Activated CD4-positive, alpha-beta T cell treated with anti-CD3 and anti-CD28 coated beads, Interleukin-10, Interleukin-2, amounts not matched to agents 100 ng/mL and 50 ng/mL, durations not matched to agents 16 hours and 8 hours (primary cell): ENCODE measurements at places on chromosomes 1 and 21.
A peak's percentile ranks its signal among the peaks of the same experiment; 100 is the strongest.

- no peak for DNase-seq
Observed at GRCh38 chr1:53470155-53470554, 11.0 kb downstream of the DMRTB1 start.

DNA sequence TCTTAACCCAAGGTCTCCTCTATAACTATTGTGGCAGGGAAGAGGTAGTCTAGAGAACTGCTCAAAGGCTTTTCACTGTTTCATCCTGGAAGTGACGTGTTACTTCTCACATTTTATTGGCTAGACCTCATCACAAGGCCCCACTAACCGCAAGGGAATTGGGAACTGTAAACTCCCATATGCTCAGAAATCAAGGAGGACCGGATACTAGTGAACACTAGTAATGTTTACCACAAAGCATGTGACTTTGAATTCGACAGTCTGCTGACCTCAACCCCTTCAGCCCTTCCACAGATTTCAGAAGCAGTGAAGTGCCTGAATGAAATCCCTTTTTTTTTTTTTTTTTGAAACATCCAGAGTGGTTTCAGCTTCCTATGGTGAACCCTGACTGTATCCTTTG, 3.4 kb upstream of the EEIG2 start:
- no peak for DNase-seq

- no peak for DNase-seq
Observed at GRCh38 chr1:192592981-192593708, 17.6 kb downstream of the RGS1 start.

DNA sequence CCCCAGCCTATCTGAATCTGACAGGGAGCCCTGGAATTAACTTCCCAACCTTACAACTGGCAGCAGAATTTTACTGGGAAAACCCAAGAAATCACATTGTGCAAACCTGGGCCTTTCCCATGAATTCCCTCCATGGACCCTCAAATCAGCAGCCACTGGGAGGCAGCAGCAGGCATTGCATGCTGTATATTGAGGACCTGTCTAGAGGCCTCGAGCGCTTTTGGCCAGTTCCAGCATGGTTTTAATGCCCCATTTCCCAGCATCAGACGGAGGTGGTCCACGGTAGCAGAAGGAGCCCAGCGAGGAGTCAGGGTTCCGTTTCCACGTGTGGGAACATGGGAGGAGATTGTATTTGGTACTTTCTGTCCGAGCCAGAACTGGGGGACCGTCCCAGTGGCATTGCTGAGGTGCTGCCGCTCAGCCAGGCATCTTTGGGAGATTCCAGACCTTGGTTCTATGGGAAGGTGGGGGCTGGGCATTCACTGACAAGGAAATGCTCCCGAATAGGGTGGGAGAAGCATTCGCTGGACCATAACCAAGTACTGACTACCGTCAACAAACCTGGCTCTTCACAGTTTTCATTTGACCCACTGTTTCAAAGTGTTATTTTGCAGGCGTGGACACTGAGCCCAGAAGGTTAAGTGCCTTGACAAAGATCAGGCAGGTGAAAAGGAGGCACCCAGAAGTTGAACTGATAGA, 15.9 kb downstream of the BMP8A start:
- no peak for DNase-seq

DNA sequence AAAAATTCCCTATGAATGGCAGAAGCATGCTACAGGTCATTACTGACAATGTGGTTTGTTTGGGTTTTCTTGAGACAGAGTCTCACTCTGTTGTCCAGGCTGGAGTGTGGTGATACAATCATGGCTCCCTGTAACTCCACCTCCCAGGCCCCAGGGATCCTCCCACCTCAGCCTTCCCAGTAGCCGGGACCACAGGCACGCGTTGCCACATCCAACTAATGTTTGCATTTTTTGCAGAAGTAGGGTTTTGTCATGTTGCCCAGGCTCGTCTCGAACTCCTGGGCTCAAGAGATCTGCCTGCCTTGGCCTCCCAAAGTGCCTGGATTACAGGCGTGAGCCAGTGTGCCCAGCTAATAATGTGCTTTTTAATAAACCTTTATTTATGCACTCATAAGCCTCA, 259.1 kb downstream of the NFIA start:
- no peak for DNase-seq

DNA sequence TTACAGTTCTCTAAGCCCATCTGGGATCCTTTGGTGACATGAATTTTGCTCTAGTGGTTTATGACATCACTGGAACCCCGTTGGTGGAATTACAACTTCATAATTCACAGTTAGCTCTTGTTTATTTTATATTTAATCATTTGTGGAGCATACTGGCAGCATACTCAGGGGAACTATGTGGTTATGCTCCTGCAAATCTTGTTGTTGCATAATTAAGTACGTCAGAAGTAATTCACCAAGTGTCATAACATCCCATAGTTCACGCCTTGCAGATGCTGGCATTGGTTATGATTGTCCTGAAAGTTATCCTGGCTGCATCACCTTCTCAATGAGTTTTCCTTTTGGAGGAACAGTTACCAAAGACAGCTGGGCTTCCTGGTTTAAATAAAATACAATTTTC, 16.5 kb downstream of the PRRX1 start:
- DNase-seq: no peak

DNA sequence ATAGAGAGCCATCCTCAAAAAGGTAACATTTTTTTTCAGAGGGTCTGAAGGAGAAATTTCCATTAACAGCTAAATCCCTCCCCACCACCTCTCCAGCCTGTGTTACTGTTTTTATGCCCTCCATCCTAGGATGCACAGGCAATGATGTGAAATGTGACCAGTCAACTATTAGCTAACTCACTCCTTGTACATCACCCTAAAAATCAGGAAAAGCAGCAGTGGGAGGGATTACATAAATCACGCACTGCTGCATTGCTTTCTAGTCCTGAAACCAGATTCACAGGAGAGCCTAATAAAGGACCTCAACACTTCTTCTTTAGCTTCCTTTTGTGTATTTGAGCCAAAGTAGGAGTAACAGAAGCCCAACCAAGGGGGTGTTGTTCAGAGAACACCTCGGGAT, 66.3 kb downstream of the LMO4 start:
- DNase-seq: no peak

DNA sequence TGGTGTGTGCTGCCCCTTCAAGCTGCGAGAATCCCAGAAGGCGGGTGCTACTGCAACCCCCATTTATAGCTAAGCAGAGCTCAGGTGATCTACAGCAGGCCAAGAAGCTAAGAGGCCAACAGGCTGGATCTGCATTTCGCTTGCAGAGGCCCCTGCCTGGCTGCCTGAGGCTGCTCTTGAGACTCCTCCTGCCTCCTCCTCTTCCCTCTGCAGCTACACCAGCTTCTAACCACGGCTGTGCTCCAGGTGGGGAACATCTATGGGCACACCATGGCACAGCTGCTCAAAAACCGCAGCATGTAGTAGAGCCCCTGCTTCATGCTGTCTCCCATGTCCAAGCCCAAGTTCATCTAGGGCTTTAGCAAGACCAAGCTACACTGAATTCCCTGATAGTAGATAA, 72.9 kb upstream of the ZNF678 start:
- DNase-seq: no peak

DNA sequence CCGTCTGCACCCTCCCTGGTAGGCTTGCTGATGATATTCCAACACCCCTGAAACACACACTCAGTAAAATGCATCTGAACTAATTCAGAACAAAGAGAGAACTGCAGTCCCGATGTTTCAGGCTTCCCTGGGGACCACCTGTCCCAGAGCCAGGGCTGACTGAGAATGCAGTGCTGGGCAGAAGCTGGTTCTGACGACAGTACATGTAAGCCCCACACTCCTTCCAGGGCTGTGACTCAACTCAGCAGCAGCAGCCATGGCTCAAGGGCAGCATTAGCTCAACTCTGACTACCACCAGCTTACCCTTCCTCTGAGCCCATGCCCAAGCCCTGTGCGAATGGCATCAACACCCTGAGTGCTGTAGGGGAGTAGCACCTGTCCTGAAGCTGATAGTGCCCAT, 56.4 kb upstream of the SIPA1L2 start:
- DNase-seq: no peak

GRCh38 chr1:116375148-116375886, 2.3 kb downstream of the ATP1A1 start:
- DNase-seq: no peak

GRCh38 chr1:1247341-1247913, 905 bp upstream of the C1QTNF12 start:
- DNase-seq: no peak

DNA sequence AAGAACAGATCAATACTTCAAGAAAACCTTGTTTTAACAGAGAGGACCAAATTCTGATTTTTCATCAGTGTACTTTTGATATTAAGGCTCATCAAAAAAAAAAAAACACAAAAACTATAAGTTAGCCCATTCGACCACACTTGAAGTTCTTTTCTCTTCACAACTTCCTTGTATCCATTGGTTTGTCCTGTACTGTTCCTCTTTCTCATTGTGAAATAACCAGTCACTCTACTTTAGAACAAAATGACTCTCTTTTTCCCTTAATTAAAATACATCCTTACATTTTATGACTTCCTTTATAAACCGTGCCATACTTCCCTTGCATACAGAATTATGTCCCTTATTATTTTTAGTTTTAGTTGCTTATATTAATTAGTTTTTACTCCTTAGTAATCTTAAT, 8.4 kb downstream of the QSOX1 start:
- no peak for DNase-seq

- DNase-seq: no peak
Observed at GRCh38 chr1:113858982-113859381, 12.5 kb downstream of the PTPN22 start.

DNA sequence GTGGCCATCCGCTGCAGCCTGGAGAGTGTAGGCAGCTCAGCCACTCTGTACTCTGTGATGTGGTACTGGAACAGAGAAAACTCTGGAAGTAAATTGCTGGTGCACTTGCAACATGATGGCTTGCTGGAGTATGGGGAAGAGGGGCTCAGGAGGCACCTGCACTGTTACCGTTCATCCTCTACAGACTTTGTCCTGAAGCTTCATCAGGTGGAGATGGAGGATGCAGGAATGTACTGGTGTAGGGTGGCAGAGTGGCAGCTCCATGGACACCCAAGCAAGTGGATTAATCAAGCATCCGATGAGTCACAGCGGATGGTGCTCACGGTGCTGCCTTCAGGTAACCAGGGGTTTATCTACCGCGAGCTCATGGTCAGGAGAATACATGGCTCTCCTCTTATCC, 24.0 kb downstream of the CD101 start:
- no peak for DNase-seq

GRCh38 chr1:204031098-204031710, 41.7 kb upstream of the SOX13 start:
- no peak for DNase-seq

DNA sequence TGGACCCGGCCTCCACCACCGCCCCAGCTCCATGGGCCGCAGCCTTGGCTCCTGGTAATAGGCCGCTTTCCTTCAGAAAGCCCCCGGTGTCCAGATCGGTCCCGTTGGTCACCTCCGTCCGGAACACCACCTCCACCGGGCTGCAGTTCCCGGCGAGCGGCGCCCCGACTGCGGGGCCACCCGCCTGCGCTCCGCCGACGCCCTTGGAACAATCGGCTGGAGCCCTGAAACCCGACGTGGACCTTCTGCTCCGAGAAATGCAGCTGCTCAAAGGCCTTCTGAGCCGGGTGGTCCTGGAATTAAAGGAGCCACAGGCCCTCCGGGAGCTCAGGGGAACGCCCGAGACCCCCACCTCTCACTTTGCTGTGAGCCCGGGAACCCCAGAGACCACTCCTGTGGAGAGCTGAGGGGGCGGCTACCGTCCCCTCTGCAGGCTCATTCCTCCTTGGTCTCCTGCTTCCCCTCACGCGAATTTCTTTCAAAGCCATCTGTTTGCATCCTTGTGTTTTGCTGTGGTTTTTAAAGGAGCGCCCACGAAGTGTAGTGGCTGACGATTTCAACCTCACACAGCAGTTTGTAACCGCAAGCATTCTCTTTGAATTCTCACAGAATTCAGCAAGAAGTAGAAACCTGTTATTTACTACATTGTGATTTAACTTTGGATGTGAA, 6.0 kb downstream of the FCRLB start:
- DNase-seq: peak; percentile 69

DNA sequence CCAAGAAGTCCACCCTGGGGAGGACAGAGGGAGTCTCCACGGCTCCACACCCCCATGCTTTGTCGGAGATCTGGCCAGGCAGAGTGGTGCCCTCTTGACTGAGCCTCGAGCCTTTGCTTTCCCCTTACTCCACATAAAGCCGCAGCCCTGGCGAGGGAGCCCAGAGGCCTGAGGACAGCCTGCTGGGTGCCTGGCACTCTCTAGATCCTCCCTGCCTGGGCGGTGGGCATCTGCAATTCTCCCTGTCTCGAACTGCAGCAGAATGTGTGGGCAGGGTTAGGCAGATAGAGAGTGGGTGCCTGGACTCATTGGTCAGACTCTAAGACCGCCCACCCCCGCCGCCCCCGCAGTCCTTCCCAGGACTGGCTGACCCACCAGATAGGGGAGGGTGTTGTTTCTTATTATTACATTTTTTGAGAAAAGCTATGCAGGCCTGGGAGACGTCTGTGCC, 13.9 kb downstream of the EPHX1 start:
- DNase-seq: no peak

DNA sequence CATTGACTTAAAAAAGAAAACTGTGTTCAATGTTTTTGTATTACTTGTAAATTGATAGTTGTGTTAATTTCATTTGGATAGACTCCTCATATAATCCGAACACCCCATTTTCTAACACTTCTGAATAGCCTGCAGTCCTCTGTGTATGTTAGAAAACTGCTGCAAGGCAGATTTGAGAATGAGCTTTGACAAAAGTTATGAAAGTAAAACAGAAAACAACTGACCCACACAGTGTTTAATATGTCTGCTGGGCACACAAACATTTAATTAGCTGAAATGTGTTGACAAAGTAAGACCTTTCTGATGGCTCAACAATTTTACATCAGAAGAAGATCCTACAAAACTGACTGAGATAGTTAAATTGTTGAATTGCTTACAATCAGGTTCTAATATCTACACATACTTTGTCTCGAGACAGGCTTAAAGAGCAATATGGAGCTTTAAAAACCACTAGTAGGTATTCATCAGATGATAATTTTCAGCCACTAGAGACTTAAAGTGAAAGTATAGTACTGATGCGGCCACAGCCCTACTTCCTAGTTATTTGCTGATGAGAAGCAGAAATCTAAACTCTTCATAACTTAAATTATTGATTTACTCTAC, 40.0 kb upstream of the PRMT6 start:
- DNase-seq: no peak

DNA sequence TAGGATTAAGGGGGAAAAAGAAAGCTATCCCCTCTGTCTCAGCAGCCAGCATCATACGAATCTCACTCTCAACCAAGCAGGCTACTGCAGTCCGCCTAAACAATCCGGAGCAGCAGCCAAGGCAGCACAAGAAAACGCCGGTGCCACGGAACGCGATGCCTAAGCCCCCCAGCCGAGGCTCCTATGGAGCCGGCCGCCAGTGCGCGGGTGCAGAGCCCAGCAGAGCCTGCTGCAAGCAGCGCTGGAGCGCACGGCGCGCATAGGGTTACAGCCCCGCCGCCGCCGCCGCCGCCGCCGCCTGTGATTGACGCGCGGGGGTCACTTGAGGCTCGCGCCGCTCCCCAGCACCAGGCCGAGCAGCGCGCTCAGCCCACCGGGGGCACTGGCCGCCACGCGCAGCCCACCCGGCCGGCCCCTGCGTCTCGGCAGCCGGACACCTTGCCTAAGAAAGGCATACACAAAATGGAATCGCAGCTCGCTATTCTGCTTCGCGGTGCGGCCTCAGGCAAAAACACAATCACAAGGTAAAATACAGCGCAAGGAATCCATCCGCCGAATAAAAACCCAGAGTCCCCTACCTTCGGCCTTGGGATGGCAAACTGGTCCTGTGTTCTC, 780 bp downstream of the HIVEP3 start:
- peak; percentile 59 for DNase-seq

GRCh38 chr1:10438677-10439163, 8.5 kb downstream of the CENPS start:
- DNase-seq: no peak
